ENCODE measurements at places on chromosomes 12 and 14. TPM values are rescaled to one million over a fixed set of nuclear protein-coding genes. Genes with fewer than 3 reads are reported as not detected.

DNA sequence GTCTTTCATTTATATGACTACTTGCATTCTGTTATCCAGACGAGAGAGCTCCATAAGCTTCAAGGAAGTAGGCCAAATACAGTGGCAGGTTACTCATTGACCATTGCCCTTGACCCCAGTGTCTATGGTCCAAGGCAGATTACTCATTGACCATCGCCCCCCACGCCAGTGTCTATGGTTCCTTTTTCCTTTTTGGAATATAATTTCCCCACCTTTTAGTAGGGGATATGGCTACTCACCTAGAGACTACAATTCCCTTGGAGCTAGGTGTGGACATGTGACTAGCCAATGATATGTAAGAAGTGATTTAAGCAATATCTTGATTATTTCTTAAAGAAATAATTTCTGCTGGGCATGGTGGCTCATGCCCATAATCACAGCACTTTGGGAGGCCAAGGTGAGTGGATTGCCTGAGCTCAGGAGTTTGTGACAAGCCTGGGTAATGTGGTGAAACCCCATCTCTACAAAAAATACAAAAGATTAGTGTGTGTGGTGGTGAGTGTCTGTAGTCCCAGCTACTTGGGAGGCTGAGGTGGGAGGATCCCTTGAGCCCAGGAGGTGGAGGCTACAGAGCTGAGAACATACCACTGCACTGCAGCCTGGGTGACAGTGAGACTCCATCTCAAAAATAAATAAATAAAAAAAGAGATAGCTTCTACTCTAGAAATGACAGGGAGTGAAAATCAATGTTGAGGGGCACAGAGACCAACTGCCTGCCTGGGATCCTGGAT, 32.6 kb downstream of the SIX4 start:
- no peak for DNase-seq

GRCh38 chr14:20624495-20625070, 16.9 kb downstream of the OR6S1 start:
- DNase-seq: no peak

- DNase-seq: no peak
Measured at GRCh38 chr12:57234233-57234570, 4.7 kb downstream of the SHMT2 start.

- DNase-seq: no peak
Measured at GRCh38 chr12:131221061-131221956, 267.6 kb downstream of the ADGRD1 start.

GRCh38 chr12:77388445-77389265, 323.3 kb upstream of the E2F7 start:
- DNase-seq: no peak

DNA sequence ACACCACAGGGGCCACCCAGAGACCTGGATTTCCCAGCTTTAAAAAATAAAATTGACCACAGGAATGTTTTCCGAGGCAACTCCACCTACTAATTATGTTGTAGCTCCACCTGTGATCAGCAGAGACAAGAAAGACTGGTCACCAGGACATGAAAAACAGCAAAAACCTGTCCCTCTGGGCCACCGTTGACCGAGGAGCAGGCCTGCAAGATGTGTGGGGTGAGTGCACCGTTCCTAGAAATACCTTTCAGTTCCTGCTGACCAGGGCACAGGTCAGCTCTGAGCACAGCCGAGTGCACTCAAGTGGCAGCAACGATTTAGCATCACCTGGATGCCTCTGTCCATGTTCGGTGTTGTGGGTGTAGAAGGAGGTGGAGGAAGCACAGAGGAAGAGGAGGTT, 16.9 kb downstream of the FZD10 start:
- DNase-seq: no peak

DNA sequence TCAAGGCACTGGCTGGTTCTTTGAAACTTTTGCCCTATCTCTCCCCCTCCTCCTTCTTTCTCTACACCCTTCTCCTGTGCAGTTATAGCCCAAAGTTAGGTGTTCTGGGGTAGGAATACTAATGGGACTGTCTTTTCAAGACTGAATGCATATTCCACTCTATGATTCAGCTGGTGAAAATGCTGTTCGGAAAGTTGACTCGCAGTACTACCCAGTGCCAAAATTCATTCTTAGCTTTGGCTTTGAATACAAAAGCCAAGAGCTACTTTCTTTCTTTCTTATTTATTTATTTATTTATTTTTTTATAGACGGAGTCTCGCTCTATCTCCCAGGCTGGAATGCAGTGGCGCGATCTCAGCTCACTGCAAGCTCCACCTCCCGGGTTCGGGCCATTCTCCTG, 249.2 kb downstream of the ETNK1 start:
- DNase-seq: no peak

The CTSG gene
- polyA plus RNA-seq: 0.57 TPM

The KRT3 gene
- not detected for polyA plus RNA-seq

The FGF23 gene
- polyA plus RNA-seq: not detected
